CD4-positive, alpha-beta memory T cell (primary cell): ENCODE measurements at places on chromosomes 2 and 18.

DNA sequence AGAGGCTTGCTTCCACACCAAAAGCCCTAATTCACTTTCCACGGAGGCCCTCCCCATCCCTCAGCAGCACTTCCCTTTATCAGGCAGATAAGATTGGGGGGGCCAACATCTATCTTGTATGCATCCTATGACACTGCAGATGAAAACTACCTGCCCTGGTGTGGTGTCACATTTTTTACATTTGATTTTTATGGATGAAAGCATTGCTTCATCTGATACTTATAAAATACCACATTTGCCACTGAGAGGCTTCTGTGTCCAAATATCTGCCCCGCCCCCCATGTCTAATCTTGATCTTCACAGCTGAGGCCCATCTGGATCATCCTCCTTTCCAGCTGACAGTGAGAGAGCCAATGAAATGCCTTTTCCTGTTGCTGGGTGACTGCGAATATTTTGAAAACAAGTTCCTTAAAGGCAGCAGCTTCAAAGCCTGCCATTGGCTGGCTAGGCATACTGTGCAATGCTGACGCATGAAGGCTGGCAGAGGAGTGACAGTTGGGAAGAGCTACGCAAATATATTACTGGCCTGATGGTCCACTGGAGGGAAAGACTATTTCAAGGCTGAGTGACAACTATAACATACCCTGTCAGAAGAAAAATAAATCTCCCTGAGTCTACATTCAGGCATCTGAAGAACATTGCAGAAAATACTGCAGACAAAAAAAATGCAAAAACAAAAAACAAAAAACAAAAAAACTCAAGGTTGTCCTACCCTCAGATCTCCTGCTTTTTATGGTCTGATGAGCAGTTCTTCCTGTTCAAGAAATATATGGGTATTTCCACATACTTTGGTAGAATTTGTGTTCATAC lies 318.7 kb downstream of the PDE11A start:
- peak; percentile 78 for DNase-seq

GRCh38 chr2:96153991-96154431 lies 8.8 kb upstream of the DUSP2 start:
- no peak for DNase-seq

- DNase-seq, result no peak
Measured at GRCh38 chr2:170394641-170395387, 216.9 kb downstream of the MYO3B start.

DNA sequence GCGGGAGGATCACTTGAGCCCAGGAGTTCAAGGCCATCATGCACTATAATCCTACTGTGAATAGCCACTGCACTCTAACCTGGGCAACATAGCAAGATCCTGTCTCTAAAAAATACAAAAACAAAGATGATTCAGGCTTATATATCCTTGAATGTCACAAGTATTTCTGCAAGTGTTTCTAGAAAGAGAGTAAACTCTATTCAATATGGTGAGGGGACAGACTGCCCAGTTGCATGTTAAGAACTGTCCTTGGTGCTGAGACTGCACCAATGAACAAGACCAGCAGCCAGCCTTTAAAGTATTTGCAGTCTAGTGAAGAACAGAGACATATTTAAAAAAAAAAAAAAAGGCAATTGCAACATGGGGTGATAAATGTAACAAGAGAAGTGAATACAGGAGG lies 16.4 kb downstream of the MAP3K19 start:
- DNase-seq, result no peak

GRCh38 chr2:10774394-10774793 lies 38.2 kb downstream of the PDIA6 start:
- no peak for DNase-seq

DNA sequence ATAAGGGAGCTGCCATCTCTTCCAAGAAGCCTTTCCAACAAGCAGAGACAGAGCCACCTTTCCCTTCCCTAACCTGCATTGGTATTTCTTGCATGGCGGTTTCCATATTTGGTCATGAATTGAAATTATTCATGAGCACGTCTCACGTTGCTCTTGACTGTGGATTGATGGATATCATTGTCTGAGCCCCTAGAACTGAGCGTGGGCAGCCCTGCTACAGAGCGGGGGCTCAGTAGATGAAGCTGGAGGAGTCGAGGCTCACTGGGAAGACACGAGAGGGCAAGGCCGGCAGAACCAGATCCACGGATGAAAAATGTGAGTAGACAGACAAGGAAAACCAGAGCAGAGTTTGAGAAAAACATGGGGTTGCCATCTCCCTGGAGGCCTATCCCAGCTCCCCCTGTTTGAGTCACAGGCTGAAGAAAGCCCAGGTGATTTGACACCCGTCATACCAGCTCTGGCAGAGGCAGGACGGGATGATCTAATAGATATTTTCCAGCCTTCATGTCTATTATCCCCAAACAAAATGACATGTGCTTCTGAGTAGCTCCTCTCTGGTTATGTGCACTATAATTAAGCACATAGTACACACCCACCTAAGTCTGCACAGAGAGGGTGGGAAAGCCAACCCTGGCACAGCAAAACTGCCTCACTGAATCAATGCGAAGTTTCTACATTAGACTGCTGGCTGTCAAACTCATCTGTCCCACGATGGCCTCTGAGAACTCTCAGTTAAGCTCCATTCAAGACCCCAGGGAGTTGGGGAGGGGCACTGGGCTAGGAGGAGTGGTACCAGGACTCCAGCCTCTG lies 363.5 kb upstream of the KLHL29 start:
- DNase-seq, result no peak

DNA sequence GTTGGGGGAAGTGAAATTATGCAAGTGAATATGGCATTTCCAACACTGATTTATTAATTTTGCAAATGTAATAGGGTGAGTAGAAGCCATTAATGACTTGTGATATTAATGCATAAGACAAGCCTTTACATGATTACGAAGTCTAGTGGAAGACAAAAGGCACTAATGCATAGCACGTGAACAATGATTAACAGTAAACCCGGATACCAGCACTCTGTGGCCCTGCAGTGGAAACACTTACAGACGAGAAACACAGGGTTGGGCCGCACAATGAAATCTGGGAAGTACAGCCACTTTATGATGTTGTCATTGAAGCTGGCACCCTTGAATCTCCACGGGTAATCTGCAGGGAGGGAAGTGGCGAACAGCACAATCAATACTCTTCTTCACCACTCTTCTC lies 233.4 kb downstream of the NAPG start:
- no peak for DNase-seq

DNA sequence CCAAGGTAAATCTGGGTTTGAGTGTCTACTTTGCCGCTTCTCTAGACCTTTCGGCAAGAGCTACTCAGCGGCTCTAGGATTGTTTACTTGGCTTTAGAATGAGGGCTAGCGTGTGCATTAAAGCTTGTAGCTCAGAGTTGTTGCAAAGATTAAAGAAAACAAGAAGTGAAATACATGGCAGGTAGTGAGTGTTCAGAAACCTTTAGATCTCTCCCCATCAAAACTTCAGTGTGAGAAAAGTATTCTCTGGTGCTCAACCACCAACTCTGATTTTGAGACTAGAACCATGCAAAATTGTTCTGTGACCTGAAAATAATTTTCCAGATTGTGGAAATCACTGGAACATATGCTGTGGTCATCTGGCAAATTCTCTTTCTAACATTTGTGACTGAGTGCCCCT lies 512.0 kb downstream of the CMPK2 start:
- no peak for DNase-seq

- no peak for DNase-seq
Measured at GRCh38 chr2:58834404-58834803, 593.3 kb upstream of the FANCL start.

DNA sequence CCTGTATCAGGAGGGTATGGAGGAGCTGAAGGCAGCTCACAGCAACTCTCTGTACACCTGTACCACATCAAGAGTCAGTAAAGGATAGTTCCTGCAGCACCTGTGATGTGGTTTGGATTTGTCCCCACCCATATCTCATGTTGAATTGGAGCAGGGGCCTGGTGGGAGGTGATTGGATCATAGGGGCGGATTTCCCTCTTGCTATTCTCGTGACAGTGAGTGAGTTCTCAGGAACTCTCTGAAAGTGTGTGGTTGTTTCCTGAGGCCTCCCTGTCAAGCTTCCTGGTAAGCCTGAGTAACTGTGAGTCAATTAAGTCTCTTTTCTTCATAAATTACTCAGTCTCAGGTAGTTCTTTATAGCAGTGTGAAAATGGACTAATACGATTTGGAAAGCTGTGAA lies 28.9 kb downstream of the OSBPL1A start:
- peak; percentile 2 for DNase-seq

DNA sequence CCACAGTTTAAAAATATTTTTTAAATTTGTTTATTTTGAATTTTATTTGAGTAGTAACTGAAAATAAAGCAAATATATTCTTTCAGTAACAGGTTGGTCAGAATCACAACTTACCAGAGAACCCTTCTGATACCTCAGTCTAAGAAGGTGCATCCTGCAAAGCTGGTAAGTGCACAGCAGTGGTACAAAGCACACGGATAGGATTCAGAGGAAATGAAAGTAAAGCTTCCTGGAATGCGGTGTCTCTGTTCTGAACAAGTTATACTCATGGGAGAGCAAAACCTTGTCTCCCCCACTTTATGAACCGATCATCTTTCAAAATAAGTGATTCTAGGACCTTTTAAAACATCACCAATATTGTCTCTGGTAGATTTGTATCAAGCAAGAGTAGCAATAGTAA lies 398.3 kb downstream of the TMX3 start:
- no peak for DNase-seq

GRCh38 chr2:124983595-124983994 lies 958.5 kb downstream of the CNTNAP5 start:
- no peak for DNase-seq

DNA sequence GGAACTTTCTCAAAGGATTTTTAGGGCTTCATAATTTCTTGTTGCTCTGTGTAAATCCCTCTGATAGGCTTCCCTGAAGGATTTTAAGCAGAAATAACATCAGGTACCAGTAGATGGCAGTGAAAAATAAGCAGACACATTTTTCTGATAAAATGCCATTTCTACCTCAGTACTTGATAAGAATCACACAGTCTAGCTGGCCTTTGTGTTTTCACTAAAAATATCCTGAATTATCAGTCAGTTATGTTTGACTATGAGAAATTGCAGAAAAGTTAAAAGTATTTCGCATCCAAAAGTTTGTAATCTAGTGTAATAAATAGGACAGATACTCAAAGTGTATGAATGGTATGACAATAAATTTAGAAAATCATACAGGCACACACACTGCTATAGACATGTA lies 68.7 kb downstream of the DNAJC10 start:
- no peak for DNase-seq

DNA sequence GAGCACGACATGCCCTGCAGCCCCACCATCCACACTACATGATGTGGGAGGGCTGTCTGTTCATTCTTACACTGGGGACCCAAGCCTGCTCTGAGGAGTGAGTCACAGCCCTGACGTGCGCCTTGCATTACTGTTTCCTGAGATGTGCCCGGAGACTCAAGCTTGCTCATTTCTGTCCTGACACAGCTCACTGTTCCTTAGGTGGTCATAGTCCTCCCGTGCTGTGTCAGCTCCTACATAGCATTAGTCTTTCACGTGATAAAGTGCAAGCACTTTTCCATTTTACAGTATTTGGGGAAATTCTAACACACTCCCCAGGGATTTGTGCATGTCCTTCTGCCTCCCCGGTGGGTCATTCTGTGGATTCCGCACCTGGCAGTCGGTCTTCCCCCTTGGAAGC lies 46.2 kb upstream of the TRIM43B start:
- DNase-seq, result no peak

DNA sequence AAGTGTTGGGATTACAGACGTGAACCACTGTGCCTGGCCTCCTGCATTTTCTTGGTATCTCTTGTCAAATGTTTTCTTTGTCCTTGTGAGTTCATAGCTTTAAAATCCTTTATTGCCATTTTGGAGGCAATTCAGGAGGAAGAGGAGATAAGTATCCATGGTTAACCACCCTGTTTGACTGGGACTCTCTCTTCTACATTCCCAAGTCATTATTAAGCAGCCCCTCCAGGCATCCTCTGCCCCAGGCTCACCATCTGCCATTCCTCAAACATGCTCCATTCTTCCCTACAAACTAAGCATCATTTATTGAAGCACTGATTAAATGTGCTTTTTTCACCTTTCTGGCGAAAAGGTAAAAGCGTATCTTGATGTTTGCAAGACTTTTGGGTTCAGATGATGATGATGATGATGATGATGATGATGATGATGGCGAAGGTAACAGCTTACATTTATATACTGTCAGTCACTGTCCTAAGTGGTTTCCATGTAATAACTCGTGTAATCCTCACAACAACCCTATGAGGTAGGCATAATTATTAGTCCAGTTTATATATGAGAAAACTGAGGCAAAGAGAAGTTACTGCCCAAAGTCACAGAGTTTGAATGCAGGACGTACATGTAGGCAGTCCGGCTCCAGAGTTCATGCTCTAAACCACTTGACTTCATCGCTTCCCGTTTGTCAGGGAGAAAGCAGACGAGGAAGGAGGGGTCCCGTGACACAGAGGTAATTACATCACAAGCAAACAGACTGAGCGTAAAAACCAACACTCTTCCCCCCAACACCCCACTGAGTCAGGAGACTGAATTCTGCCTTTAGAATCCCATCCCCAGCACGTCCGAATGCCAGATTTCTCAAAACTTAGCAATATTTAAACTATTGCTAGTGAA lies 69.7 kb upstream of the ACKR3 start:
- no peak for DNase-seq

GRCh38 chr2:126828491-126828890 lies 70.2 kb upstream of the TEX51 start:
- DNase-seq, result no peak

GRCh38 chr2:52594026-52594425 lies 1173.6 kb upstream of the CHAC2 start:
- DNase-seq, result no peak

DNA sequence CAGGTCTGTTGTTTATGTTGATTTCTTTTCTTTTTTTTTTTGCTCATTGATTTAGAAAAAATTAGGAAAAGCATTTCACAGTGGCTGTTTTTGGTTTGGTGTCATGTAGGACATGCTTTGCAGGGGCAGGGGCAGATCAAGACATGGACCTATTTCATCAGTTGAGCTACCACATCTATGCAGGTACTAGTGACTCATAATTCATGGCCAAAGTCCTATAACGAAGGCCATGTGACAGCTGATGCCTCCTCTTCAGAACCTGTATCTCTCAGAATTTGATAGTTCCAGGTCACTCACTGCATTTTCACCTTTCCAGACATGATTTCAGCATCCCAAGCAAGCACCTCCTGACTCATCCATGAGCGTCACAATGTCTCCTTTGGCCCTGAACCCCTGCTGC lies 195.8 kb downstream of the ALK start:
- no peak for DNase-seq

GRCh38 chr18:78457011-78457410 lies 522.6 kb upstream of the SALL3 start:
- no peak for DNase-seq

GRCh38 chr2:46921676-46922448 lies 6.3 kb upstream of the MCFD2 start:
- DNase-seq, result no peak

DNA sequence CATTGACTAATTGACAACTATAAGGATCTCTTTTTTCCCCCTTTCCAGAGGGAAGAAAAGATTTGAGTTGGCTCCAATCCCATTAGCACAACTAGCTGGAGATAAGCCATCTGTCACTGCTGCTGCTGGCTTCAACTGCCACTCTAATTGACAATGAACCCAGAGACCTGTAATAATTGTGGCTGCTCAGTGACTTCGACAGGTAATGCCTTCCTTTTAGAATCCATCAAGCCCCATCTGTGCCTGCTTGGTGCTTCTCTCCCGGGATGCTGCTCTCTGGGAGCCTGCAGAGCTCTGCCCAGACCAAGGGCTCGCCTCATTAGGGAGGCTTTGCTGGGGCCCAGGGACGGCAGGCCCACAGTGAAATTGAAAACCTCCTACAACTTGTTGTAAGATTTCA lies 376.7 kb upstream of the SOX11 start:
- DNase-seq, result no peak
